NCI-H1694 (cell line): ENCODE measurements at places on chromosomes 4 and X.

GRCh38 chrX:45743906-45744625, 543.4 kb upstream of the DIPK2B start:
- no peak for DNase-seq

GRCh38 chr4:178937130-178937529, 1494.9 kb upstream of the AGA start:
- DNase-seq, result no peak

DNA sequence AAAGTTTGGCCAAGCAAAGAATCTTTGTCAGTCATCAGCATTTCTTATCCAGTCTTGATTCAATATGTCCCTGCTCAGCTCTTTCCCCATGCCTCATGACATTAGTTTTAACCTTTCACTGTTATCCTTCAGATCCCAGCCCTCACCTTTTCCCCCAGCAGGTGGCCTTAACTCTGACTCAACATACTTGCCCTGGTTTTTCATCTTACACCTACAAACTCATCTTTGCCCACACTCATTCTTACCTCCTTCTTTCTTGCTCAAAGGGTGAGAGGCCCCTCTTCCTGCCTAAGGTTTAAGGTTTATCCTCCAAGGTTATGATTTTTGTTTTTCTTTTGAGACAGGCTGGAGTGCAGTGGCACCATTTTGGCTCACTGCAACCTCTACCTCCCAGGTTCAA, 10.6 kb upstream of the ANXA5 start:
- DNase-seq, result no peak

- DNase-seq, result peak; percentile 21
Observed at GRCh38 chr4:64584981-64585557, 175.8 kb upstream of the TECRL start.

DNA sequence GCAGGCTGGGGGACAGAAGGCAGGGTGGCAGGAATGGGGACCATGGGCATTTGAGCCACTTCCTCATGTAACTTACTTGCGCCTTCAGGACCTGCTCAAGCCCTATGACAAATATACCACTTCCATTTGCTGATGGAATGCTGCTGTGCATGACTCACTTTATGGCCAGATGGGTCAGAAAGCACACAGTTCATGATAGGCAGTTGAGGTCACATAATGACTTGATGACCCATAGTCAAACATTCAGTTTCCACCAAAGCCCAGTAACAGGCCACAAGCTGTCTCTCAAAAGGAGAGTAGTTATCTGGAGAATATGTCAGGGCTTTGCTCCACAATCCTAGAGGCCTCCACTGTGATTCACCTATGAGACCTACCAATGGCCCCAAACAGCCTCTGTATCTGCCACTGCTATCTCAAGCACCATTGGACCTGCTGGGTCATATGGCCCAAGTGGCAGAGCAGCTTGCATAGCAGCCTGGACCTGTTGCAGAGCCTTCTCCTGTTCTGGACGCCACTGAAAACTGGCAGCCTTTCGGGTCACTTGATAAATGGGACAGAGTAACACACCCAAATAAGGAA, 5.3 kb upstream of the PAPSS1 start:
- no peak for DNase-seq

- DNase-seq, result no peak
Observed at GRCh38 chr4:75892508-75892907, 9.7 kb downstream of the PPEF2 start.

- no peak for DNase-seq
Observed at GRCh38 chr4:87697272-87697671, 47.2 kb downstream of the DMP1 start.

DNA sequence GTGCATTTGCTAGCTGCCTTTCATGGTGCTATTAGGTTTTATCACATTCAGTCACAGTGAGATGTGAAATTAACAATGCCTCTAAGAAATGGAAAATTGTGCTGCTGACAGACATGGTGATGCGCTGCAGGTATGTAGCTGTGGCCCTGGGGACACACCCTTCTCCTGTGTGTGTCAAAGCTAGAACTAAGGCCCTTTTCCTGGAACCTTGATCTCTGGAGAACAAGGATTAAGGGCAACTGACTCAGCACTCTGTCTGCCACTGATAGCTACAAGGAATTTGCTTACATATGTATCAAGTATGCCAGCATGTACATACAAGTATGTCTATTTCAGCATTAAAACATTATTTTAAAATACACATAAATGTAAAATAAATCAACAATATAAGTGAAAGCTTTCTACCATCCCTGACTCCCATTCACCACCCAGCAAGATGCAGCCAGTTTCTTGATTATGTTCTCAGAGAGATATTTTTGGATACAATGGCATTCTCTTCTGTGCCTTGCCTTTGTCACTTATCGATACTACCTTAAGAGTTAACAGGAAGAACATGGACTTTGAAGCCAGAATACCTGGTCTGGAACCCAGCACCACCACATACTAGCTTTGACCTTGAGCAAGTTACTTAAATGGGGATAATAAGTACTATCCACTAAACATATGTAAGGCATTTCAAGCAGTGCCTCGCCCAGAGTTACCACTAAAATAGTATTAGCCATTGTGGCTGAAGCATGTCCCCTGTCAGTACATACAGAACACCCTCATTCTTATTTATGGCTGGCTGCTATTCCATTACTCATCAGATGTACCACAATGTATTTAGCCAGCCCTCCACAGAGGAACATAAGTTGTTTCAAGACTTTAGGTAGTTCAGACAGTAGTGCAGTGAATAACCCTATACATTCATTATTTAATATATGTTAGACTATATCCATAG, 68.5 kb downstream of the NPNT start:
- no peak for DNase-seq

- no peak for DNase-seq
Observed at GRCh38 chr4:89572224-89572858, 264.6 kb downstream of the SNCA start.

DNA sequence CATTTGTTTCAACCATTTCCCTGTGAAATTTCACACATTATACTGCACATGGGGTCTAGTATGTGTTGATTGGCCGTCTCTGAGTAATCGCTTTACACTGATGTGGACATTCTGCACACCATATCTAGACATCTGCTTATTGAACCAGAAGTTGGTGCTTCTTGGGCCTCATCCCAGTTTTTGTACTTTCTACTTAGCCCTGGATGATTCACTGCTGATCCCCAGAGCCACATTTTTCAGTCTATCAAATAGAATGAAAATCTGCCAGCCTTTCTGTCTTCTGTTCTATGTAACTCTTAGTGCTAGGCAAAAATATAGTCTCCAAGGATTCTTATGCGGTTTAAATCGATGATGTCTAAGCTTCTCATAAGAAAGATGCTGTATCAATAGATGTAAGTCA, 40.5 kb upstream of the RELL1 start:
- DNase-seq, result no peak

GRCh38 chrX:29082558-29082957, 495.3 kb downstream of the IL1RAPL1 start:
- DNase-seq, result no peak

- DNase-seq, result no peak
Observed at GRCh38 chr4:164768516-164768915, 14.6 kb downstream of the SMIM31 start.

- no peak for DNase-seq
Observed at GRCh38 chrX:11367609-11368430, 74.6 kb downstream of the AMELX start.

- DNase-seq, result no peak
Observed at GRCh38 chr4:138259271-138259670, 17.1 kb upstream of the SLC7A11 start.

DNA sequence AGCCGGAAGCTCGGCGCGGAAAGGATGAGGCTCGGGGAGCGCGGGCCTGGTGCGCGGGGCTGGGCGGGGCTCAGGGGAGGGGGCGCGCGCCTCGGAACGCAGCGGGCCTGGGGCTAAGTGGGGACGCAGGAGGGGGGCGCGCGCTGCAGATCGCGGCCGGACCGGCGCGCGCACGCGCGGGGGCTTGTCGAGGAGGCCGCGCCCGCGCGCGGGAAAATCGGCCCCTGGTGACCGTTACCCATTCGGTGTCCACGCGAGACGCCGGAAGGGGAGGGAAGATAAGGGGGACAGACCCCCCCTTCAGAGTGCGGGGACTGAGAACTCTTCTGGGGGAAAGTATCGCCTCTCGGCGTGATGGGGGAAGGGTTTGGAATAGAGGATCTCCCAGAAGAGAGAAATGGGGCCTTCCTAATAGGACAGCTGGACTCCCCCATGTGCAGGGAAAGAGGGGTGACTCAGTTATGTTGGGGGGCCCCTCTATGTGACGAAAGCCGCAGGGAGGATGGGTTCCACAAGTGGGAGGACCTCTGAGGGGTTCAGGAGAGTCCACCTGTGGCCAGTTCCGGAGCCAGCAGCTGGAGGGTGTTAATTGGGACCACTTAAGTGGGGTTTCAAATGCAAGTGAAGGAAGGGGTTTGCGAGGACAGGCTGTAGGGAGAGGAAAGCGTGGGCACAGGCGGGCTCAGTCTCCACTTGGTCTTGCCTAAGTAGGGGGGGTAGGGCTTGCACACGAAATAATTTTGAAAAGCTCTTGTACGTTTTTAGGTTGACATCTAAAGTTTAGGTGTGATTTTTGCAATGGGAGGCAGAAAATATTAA, 584 bp downstream of the SUV39H1 start:
- peak; percentile 22 for DNase-seq

GRCh38 chr4:47500776-47501175, 15.7 kb downstream of the ATP10D start:
- no peak for DNase-seq

DNA sequence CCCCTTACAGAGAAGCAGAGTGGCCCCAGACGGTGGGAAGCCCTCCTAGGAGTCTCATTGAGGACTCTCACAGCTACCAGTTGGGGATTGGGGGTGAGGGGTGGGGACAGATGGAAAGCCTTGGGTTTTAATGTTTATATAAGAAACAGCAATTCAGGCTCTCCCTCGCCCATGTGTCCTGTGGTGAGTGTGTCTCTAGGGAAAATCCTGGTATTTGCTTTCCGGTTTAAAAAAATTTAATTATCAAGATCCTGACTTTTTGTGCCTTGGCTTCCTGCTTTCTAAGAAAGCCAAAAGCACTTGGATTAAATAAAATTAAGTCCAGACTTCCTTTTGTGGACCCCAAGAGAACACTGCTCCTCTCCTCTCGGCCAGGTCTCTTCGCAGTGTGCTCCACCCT, 93.8 kb downstream of the SOWAHB start:
- DNase-seq, result no peak

GRCh38 chr4:689723-690122, 772 bp upstream of the SLC49A3 start:
- DNase-seq, result no peak

DNA sequence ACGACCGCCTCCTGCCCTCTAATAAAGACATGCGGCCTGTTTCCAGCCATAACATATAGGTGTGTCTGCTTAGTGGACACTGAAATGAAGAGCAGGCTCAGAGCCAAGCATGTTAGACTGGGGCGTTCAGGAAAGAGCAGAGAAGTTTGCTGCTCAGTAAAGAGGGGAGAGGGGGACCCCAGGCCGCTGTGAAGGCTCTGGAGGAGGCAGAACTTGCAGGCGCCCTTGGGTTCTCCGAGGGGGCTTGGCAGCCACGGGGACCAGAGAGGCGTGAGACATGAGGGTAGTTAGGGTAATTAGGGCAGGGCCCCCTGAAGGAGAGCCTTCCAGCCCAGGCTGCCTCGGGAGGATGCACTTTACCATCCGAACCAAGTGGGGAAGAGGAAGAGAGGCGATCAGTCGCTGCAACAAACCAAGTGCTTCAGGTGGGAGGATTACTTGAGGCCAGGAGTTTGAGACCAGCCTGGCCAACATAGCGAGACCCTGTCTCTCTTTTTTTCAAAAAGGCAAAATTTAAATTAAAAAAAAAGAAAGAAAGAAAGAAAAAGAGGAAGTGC, 46.6 kb upstream of the CDKN2AIP start:
- no peak for DNase-seq

- no peak for DNase-seq
Observed at GRCh38 chr4:152690706-152691651, 11.2 kb upstream of the TMEM154 start.

- DNase-seq, result no peak
Observed at GRCh38 chr4:176262243-176262642, 6.8 kb downstream of the ASB5 start.

GRCh38 chr4:122798101-122798500, 28.5 kb upstream of the FGF2 start:
- no peak for DNase-seq

- peak; percentile 72 for DNase-seq
Observed at GRCh38 chr4:5812506-5813229, 80.2 kb downstream of the CRMP1 start.

GRCh38 chrX:75784680-75785491, at the start of gene MAGEE2:
MAGEE2 (minus strand) TSS chrX:75785254; CDS start chrX:75785051, 203 bp downstream.
- DNase-seq, result no peak

GRCh38 chr4:52976523-52977230, 114.6 kb downstream of the RASL11B start:
- DNase-seq, result no peak

GRCh38 chrX:31572360-31572759, 500.5 kb upstream of the FTHL17 start:
- no peak for DNase-seq

GRCh38 chr4:160175064-160175643, 1072.3 kb downstream of the RAPGEF2 start:
- no peak for DNase-seq

DNA sequence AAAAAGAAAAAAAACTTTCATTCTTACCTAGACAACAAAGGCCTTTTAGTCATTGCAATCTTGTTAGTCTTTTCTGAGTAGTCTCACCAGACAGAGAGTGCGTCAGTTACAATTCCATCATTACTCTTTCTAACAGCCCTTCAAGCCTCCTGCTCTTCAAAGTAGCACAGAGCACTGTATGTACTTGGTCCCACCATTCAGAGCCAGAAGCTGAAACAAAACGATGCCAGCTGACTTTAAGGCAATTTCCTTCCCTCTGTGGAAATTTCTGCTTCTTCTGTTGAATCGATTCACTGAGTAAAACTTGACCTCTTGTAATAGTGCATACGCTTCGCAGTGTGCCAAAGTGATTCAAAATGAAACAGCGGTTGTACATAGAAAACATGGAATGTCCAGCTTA, 57.7 kb upstream of the TENM3 start:
- no peak for DNase-seq

- no peak for DNase-seq
Observed at GRCh38 chr4:122894827-122895226, 27.6 kb downstream of the NUDT6 start.

GRCh38 chrX:106499473-106499872, 112.3 kb upstream of the RADX start:
- no peak for DNase-seq

- peak; percentile 14 for DNase-seq
Observed at GRCh38 chr4:168656055-168656660, 159.3 kb downstream of the PALLD start.

- DNase-seq, result no peak
Observed at GRCh38 chr4:130486186-130486585, 1390.2 kb downstream of the C4orf33 start.

- no peak for DNase-seq
Observed at GRCh38 chr4:3248811-3249661, at the start of gene MSANTD1. MSANTD1 (plus strand) TSS chr4:3249159; CDS start chr4:3249223, 64 bp downstream.

- no peak for DNase-seq
Observed at GRCh38 chr4:3742610-3743009, 23.6 kb upstream of the ADRA2C start.
